Inflammatory macrophage treated with lipopolysaccharide for 4 hours (primary cell): ENCODE measurements at places on chromosomes 13 and 19.

GRCh38 chr13:82062772-82063171 lies 1721.8 kb upstream of the SPRY2 start:
- DNase-seq = no peak

DNA sequence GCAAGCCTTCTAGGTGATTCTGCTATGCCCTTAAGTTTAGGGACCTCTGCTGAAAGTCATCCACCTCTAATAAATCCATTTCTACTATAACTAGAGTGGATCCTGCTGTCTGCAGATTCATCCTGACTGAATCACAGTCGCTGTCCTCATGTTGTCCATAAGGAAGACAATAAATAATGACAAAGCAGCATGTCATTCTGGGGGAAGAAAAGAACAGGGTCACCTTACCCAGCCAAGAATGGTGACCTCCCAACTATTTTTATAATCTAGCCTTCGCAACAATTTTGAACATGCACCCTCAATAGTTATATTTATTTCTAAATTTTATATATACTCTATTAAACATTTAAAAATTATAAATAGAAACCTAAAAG lies 45.0 kb upstream of the UBE2L5 start:
- DNase-seq = no peak

GRCh38 chr13:111302045-111302726 lies 18.3 kb upstream of the TEX29 start:
- no peak for DNase-seq

- DNase-seq = no peak
These were observed 78.0 kb downstream of the KLF5 start for GRCh38 chr13:73136776-73137175.

DNA sequence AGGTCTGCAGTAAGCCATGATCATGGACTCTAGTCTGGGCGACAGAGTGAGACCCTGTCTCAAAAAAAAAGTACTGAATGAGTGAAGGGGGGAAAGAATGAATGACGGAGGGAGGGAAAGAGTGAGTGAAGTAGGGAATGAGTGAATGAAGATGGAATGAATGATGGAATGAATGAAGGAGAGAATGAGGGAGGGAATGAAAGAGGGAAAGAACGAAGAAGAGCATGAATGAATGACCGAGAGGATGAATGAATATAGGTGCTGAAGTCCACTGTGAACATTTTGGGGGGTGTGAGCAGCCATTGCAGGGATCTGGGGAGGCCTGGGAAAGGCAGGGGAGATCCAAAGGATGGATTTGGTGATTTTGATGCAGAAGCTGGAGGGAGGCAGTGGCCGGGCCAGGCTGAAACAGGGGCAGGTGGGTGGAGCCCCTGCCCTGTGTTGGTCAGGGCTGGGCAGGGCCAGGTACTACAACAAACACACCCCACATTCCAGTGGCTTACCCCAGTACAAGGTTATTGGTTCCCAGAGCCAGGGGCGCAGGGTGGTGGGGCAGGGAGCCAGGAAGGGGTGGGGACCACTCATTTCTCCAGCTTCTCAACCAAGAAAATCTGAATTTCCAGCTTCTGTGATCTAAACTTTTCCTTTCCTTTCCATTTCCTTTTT lies 14.3 kb downstream of the SLC27A1 start:
- no peak for DNase-seq

- peak; percentile 81 for DNase-seq
These were observed 2.3 kb downstream of the TRAPPC6A start for GRCh38 chr19:45175515-45176345.

DNA sequence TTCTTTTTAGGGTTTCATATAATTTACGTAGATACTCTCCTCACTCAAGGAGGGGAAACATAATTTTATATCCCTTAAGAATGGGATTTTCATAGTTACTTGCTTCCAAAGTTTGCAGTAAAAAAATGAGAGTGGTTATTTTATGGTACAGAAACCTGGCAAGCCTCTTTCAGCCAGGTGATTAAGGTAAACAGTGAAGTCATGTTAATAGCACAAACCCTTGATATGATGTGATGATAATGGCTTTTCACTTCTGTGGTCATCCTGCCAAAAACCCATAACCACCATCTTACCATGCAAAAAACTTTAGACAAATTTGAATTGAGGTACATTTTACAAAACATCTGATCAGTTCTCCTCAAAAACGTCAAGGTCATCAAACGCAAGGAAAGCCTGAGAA lies 517.8 kb downstream of the SLITRK5 start:
- DNase-seq = no peak

DNA sequence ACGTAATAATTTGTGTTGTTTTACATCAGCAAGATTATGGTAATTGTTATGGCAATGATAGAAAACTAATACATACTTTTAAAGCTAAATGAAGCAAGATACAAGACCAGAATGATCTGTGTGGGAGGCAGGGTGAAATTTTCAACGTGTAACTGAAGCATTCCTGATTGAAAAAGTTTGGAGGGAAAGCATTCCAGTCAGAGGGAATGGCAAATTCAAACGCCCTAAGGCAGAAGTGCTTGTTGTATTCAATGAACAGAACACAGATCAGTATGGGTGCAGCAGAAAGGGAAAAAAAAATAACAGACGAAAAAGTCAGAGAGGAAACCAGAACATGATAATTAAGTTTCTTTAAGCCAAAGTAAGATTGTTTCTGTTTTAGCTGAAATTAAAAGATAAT lies 928.5 kb upstream of the SLITRK1 start:
- no peak for DNase-seq

GRCh38 chr13:106417467-106418110 lies 117.9 kb downstream of the EFNB2 start:
- no peak for DNase-seq
